Effector CD8-positive, alpha-beta T cell (primary cell): ENCODE measurements at places on chromosomes 11 and 22.

DNA sequence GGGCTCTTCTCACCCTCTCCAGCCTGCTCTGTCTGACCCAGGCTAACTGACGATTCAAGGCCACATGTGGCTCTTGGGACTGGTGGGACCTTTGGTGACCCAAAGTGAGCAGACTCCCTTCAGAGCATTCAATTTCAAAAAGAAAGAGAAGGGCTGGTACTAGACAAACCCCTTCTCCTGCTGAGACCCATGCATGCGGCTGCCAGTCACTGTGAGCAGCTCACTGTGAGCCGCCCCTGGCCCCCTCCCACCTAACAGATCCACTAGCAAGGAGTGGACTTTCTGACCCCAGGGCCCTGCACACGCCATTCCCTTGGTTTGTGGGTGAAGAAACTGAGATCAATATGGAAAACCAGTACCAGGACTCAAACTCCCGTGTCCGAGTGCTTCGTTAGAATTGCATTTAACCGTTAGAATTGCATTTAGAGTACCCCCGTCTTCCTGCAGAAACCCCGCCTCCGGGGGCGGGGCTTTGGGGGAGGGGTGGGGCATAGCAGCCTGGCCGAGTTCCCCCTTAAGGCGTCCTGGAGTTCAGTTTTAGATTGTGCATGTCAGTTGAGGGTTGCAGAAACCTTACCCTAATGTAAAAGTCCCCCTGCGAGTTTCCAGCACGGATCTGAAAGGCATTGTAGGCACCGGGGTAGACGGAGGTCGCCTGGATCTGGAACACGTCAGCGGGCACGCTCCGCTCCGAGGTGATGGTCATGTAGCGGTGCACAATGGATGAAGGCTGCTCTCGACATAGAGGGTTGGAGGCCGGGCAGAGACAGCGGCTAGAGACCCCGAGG lies 5.1 kb downstream of the EFEMP2 start:
- DNase-seq, result no peak

- DNase-seq, result no peak
Measured at GRCh38 chr11:96054870-96055705, 131.2 kb upstream of the MTMR2 start.

DNA sequence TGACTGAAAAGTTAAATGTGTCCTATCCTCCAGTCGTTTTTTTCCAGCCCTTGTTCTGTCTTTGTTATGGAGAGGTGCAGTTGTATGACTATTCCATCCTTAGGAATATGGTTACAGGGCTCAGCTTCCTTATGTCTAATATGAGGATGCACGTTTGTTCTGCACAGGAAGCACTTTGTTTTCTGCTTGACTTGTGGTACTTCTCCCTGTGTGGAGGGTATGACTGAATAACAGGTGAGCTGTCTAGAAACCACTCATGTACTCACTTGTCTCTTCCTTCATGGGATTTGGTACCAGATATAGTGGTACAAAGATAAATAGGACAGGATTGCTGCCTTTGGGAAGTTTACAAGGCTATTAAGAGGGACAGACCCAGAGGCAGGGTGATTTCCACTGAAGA lies 17.4 kb downstream of the CABIN1 start:
- no peak for DNase-seq

- DNase-seq, result no peak
Measured at GRCh38 chr11:89493431-89493830, 2.3 kb upstream of the NOX4 start.

- no peak for DNase-seq
Measured at GRCh38 chr11:72776117-72776843, 17.6 kb downstream of the STARD10 start.

DNA sequence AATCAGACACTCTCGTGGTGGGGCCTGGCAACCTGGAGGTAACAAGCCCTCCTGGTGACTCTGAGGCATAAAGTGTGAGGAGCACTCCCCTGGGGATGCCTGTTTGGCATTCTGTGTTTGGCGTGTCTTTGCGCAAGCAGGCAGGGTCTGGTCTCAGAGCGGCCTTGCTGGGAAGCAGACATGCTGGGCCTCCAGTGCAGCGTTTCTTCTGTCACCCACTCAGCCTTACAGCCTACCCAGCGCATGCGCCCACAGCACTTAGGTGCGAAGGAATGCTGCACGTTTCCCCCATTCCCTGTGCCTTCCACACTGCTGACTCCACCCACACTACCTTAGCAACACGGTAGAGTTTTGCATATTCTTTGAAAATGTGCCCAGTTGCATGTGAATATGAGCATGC lies 7.4 kb upstream of the CXCR5 start:
- DNase-seq, result no peak

GRCh38 chr22:49601614-49602321 lies 225.9 kb downstream of the BRD1 start:
- DNase-seq, result no peak

- peak; percentile 47 for DNase-seq
Measured at GRCh38 chr11:1050581-1051355, 14.2 kb upstream of the MUC6 start.

DNA sequence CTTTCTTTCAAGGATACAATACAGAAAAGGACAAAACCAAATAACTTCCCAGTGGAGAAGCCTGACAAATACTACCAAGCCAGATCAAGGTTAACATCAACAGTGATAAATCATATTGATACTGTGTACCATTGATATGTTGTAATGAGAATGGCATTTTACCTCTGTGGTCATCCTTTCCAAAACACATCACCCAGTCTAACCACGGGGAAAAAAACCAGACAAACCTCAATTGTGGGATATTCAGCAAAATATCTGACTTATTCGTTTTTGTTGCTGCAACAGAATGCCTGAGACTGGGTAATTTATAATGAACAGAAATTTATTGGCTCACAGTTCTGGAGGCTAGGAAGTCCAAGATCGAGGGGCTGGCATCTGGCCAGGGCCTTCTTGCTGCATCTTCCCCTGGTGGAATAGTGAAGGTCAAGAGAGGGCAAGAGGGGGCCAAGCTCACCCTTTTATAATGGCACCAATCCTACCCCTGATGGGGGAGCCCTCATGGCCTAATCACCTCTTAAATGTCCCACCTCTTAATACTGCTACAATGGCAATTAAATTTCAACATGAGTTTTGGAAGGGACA lies 66.1 kb downstream of the FAM76B start:
- no peak for DNase-seq

DNA sequence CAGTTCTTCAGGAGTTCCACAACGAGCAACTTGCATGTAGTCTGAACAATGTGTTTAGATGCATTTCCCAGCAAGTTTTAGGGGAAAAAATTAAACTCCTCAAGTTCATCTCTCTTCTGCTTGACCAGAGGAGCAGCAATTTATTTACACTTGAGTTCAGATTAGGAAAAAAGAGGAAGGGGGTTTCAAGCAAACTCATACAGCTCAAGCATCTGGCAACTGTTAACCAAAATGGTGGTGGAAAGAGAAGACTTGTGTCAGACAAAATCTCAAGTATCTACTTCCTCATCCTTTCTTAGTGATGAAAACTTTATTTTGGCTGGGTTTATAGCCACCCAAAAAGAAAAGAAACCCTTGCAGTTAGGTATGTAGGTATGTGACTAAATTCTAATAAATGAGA lies 29.1 kb upstream of the PICALM start:
- no peak for DNase-seq

DNA sequence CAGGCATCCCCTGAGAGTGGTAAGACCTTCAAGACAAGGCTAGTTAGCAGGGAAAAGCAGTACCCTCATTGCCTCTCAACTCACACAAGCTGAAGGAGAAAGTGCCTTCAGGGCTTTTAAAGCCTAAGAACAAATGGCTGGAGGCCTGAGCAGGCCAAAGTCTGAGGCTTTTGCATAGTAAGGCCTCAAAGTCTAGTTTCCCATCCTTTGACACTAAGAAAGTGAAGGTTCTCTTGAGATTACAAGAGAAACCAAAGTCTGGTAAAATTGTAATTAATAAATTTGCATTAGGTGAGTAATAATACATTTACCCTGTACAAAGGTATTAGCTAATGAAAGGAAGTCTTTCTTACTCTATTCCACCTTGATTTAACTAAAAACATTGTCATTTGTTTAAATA lies 47.0 kb upstream of the CCDC89 start:
- DNase-seq, result no peak

DNA sequence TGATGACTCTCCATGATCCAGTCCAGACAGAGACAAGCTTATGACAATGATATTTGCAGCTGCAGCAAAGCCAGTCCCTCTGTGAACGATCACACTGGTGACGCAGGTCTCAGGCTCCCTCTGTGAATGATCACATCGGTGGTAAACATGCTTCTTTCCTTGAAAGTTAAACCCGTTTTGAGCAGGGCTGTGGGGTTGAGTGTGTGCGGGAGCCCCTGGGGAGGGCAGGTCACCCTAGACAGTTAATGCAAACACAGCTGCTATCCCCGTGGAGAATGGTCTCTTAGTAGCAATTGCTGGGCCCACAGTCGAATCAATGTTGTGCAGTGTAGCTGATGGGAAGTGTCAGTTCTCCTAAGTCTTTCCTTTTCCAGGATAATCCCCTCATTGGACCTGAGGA lies 71.0 kb upstream of the KIRREL3 start:
- DNase-seq, result no peak

DNA sequence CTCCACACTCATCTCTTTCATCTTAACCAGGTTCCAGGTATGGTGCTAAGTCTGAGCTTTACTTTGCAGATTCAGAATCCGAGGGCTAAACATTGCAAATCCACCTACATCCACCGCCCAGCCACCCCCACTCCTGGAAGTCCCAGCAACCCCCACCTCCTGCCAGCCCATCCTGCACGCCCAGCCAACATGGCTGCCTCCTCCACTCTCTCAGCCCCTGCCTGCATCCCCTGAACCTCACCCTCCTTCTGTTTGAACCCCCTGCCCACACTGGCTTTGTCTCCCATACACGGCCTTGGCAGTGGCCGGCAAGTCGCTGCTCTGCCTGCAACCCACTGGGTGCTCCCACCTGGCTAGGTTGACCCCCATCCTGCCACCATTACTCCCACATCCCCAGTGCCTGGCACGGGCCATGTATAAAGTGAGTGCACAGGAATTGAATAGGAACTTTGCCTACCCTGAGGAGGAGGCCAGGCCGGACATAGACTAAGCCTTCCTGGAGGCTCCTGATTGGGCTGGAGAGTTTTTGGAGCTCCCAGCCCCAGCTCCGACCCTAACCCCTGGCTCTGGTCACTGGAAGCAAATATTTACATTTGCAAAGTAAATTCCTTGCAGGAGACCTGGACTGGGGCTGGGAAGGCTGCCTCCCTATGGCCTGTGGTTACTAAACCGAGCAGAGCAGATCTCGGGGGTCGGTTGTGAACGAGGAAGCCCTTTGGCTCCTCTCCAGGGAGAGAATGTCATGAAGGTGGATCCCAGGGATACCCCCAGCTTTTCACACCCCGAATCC lies 14.4 kb downstream of the EMID1 start:
- no peak for DNase-seq

DNA sequence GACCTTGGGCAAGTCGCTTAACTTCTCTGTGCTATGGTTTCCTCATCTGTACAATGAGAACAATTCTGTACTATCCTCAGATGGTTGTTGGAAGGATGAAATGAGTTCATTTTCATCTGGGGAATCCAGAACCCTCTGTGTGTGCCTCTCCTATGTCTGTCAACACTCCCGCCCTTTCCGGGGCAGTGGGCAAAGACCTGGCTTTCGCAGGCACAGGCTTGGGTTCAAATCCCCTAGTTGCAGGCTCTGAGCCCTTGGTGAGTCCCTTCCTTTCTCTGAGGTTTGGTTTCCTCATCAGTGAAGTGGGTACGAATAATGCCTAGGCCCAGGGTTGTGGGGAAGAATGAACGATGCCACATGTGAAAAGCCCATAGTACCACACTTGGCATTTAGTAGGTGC lies 6.0 kb downstream of the PNPLA5 start:
- no peak for DNase-seq

DNA sequence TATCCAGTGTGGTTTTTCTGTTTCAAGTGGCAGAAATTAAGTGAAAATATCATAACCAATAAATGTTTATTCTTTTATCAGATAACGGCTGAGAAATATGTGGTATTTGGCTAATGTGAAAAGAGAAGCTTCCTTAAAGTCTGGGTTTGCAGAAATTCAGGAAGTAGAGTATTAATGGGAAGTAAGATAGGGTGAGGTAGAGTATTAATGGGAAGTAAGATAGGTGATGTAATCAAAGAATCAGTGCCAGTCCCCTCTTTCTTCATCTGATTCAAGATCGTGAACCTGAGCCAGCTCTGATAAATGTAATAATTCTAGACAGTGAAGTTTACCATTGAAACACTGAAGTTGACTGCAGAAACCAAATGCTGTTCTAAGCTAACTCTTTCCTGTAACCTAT lies 30.9 kb downstream of the TRPC6 start:
- no peak for DNase-seq

GRCh38 chr11:75365711-75366181 lies 14.3 kb upstream of the ARRB1 start:
- no peak for DNase-seq

DNA sequence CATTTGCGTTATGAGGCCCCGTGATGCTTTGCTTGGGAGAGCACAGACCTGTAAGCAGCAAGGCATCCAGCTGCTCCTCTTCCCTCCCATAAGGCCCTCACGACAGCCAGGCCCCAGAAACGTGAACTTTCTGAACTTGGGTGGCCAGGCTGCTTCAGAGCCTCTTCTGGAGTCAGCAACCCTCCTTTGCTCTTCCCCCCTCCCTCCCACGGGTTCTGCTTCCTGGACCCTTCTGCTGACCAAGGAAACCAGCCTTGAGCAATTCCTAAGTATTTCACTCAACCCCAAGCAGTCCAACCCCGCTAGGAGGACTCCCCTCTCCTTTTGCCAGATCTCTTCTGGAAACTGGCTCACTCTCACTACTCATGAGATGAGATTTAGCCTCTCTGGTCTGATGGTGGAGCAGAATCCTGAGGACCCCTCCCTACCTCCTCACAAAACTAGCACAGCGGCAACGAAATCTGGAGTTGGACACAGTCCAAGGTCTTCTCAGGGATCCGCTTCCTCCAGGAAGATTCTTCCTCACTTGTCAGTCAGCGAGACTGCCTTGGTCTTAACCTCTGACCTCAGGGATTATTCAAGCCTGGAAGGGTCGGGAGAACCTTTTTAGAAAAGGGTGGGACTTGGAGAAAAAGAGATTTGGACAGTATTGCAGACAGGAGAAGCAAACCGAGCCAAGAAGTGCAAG lies 86.2 kb downstream of the UBASH3B start:
- no peak for DNase-seq

DNA sequence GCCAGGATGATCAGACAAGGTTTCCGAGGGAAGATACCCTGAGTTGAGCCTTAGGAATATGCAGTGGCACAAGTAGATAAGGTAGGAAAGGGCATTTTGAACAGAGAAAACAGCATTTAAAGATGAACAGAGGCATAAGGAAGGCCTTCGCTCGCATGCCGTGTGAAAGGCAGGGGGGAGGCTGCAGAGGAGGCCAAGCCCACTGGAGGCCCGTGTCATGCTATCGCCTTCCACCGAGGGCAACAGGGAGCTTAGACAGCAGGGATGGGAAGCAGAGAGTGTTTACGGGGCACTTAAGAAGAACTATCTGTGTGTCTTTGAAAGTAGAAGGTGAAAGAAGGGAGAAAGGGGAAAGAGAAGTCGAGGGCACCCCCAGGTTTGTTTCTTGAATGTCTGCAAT lies 148.3 kb downstream of the PKNOX2 start:
- DNase-seq, result no peak

GRCh38 chr11:8183111-8183510 lies 14.3 kb upstream of the RIC3 start:
- no peak for DNase-seq

- no peak for DNase-seq
Measured at GRCh38 chr11:90448256-90448655, 225.4 kb upstream of the CHORDC1 start.
